Hypothalamus (tissue), 51 donors: ENCODE measurements at places on chromosomes 2 and 18.

DNA sequence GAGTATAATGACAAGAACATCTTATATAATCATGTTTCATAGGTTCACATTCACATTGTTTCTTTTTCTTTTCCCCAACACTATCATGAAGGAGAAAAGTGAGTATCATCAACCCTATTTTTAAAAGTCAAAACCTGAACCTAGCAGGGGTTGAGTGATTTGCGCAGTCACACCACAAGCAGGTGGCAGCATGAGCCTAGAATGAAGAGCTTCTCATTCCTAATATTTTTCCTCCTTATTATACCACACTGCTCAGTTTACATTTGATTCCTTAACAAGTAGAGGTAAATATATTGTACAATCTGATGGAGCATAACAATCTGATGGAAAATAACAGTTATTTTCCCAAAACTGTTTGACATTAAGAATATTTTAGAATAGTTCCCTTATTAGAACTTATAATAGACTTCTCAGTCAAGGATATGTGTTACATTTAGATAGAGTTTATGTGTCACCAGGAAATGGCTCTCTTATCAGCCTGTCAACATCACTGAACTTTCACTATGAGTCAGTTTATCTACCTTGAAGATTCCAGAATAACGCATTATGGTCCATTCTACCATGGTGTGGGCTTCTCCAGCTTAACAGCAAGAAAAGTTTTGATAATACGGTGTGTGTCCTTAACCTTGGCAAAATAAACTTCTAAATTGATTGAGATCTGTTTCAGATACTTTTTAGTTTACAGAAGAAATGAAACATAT lies 119.5 kb downstream of the NEB start:
- DNase-seq = no peak

- DNase-seq = peak; percentile 12
Measured at GRCh38 chr2:128236491-128237035, 82.1 kb downstream of the HS6ST1 start.

- DNase-seq = no peak
Measured at GRCh38 chr2:25176138-25176537, 7.8 kb upstream of the POMC start.

DNA sequence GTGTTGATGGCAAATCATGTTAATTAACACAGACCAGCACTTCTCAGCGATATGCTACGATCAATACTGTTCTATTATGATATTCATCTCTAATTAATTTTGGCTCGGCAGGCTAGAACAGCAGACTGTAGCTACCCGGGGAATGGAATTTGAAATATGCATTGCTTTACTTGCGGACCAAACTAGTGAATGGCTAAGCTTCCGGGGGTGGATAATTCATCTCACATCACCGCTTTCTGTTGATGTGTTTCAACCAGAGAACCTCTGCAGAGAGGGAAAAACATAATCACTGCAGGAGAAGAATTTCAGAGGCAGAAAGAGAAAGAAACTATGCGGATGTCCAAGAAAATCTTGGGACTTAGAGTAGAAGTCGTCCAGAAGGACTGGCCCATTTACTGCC lies 490.9 kb downstream of the STK39 start:
- DNase-seq = no peak

- no peak for DNase-seq
Measured at GRCh38 chr2:12675352-12675795, 41.4 kb upstream of the TRIB2 start.

DNA sequence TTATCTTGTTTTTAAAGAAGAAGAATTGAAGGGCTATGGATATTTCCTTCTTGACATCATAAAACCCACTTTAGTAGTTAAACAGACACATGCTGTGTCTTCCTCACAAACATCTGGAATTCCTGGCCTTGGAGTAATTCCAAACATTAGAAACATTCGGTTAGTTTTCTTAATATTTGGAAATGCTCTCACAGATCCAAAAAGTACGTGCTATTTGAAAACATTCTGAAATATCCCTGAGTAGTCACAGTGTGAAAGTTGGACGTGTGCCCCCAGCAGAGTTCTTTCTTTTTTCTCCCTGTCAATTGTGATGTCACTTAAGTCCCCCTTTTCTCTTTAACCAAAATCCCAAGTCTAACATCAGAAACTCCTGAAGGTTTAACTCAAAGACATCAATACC lies 91.3 kb downstream of the ANTXR1 start:
- no peak for DNase-seq

GRCh38 chr2:210112871-210113270 lies 58.3 kb downstream of the KANSL1L start:
- no peak for DNase-seq

- no peak for DNase-seq
Measured at GRCh38 chr2:135662088-135662487, 79.6 kb upstream of the UBXN4 start.

DNA sequence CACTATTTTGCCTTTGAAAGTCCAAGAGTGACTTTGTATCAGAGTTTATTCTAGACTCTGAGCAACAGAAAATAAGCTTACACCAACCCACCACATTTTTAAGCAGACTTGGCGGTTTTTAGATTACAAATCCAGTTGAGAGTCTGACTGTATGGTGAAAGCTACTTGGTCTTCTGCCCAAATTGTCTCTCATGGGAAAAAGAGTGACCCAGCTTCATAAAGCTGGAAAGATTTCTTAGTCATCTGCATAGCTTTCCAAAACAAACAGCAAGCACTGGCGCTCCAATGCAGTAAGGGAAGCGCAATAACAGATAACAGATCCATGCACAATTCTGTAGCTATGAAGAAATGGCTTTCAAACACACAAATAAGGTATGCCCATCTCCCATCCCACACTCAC lies 7.1 kb downstream of the DSG1 start:
- no peak for DNase-seq

GRCh38 chr2:127170021-127170420 lies 50.1 kb downstream of the CYP27C1 start:
- DNase-seq = no peak

DNA sequence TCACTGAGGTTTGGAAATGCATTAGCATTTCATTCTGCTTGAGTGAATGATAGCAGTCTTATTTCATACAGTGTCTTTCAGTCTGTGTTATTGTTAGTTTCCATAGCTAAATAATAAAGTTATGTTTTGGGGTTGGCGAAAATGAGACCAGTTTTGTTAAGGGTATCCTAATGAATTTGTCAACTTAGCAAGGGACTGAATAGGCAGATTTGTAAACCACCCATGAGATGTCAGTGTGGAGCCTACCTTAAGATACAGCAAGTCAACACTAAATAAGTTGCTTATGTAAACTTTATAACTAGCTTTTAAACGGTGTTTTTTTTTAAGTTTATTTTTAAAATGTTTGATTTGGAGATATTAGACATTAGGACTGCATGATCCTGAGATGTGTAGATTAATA lies 11.9 kb downstream of the NAPG start:
- DNase-seq = no peak

GRCh38 chr2:230748087-230748486 lies 35.4 kb downstream of the CAB39 start:
- DNase-seq = no peak

- DNase-seq = peak; percentile 14
Measured at GRCh38 chr2:144990661-144991060, 470.7 kb upstream of the ZEB2 start.

DNA sequence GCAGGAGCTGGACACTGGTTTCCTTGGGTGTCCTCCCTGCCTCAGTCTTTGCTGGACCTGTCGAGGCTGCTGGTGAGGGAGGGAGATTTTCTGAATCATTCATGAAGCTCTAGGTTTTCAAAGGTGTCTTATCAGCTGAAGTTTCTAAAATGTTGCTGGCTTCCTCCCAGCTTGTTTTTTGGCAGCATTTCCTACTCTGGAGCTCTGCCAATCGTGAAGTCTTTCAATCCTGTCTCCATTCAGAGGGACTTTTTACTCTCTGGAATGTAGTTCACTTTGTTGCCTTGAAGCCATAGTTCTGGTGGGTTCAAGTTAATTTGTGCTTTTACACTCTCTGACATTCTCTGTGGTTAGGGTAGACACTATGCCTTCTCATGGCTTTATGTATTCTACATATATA lies 23.9 kb downstream of the SNTG2 start:
- DNase-seq = no peak

DNA sequence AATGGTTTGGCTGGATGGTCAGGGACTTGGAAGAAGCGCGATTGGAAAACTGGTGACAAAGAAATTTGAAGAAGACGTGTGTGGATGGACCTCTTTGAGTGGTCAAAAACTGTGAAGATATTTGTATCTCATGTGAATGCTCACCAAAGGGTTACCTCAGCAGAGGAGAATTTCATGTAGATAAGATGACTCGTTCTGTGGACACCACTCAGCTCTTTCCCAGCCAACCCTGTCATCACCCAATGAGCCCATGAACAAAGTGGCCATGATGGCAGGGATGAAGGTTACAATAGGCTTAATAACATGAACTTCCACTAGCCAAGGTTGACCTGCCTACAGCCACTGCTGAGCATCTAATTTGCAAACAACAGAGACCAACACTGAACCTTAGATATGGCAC lies 248.3 kb downstream of the KCNE4 start:
- DNase-seq = no peak

GRCh38 chr2:230814616-230815015 lies 50.1 kb upstream of the ITM2C start:
- DNase-seq = no peak

DNA sequence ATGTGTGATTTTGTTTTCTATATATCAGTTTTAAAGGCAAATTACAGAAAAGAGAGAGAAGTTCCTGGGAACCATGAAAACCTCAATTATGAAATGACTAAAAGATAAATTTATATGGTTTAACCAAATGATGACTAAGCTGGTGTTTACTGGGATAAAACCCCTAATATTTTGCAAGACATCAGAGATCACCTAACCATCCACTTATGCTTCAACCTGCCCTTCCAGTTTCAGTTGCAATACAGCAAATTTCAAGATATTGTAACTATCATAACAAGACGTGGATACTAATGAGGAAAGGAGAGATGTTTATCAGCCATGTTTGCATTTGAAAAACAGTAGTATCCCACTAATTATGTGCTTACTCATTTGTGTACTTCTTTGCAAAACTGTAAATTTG lies 108.2 kb downstream of the GAREM1 start:
- DNase-seq = no peak

GRCh38 chr2:215969131-215969841 lies 44.1 kb downstream of the MREG start:
- DNase-seq = no peak

DNA sequence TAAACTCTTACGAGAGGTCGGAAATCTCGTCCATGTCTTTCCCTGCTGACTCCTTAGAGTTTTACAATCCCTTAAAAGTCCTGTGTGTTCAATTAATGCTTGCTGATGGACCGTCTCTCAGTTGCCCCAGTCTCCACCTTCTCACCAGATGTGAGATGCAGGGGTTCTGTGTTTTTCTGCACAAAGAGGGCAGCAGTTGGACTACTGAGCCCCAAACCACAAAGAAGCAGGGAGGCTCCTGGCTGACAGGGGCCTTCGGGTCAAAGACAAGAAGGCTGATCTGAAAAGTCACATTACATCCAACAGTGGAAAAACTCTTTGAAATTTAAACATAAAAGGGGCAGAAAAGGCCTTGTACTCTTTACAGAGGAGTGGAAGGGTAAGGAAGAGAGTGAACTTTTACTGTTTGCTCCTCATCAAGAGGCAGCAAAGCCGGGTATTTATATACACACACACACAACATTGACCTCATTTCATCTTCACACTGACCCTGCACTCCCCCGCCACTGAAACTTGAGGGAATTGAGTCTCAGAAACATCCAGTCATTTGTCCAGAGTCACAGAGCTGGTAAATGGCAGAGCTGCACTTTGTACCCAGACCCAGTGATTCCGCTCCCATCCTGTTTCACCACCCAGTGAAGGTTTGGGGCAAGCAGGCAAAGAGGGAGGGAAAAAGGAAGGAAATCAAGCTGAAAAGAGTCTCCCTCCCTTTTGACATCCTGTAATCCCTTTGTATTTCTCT lies 23.7 kb downstream of the MRPL33 start:
- DNase-seq = no peak

DNA sequence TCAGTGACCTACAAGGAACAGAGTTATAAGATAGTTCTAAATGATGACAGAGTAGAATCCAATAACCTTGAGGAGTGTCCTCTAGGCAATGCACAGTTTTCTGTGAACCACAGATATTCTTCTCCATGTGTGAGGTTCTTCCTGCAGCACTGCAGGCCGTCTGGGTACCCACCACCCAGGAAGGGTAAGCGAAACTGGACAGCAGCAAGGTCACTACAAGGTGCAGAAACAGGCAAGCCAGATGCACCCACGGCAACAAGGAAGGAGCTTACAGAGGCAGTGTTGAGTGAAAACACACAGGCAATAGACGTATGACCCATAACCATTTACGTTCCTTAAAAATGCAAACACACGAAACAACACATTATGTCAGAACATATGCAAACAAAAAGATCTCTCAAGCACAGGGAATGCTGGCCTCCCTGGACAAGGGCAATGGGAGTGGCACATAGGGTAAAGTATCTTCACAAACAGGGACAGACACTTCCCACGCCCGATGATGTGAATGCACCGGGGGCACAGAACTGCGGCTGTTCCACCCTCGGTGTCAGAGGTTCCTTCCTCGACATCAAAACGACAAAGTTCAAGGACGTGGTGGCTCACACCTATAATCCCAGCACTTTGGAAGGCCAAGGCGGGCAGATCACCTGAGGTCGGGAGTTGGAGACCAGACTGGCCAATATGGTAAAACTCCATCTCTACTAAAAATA lies 84.1 kb downstream of the NDUFA10 start:
- DNase-seq = no peak

- no peak for DNase-seq
Measured at GRCh38 chr2:230472621-230473018, 56.6 kb downstream of the SP100 start.

GRCh38 chr2:18482666-18483065 lies 77.8 kb downstream of the RDH14 start:
- DNase-seq = no peak

DNA sequence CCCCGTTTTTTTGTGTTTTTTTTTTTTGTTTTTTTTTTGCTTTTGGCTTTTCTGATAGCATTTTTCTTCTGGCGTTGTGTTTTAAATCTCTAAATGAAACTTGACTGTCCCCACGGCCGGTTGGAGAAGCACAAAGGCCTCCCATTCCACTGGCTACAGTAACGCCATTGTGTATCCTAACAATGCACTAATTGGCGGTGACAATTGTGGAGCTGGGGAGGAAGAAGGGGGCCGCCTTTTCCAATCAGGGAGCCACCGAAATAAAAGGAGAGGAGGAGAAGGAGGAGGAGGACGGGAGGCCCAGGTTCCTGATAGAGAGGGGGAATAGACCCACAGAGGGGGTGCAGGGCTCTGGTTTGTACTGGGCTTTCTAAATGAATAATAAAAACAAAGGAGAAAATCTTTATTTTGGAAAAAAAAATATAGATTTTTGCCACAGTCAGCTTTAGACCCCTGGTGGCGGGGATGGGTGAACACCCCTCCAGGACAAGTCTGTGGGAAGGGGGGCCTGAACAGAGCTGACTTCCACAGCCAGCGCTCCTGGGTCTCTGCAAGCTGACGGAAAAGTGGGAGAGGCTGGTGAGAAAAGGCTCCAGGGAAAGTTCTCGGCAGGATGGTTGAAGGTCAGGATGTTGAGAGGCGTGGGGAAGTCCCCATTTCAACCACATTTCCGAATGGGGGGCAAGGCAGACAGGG lies 43.7 kb upstream of the FZD5 start:
- no peak for DNase-seq

- no peak for DNase-seq
Measured at GRCh38 chr2:191126386-191127085, 24.3 kb downstream of the STAT4 start.
